Stimulated activated CD8-positive, alpha-beta memory T cell treated with anti-CD3 and anti-CD28 coated beads, Interleukin-12 subunit alpha, Interleukin-12 subunit beta, amount 100 ng/mL, for 1 hour (primary cell): ENCODE measurements at places on chromosomes 2 and 18.
A peak's percentile ranks its signal among the peaks of the same experiment; 100 is the strongest.

DNA sequence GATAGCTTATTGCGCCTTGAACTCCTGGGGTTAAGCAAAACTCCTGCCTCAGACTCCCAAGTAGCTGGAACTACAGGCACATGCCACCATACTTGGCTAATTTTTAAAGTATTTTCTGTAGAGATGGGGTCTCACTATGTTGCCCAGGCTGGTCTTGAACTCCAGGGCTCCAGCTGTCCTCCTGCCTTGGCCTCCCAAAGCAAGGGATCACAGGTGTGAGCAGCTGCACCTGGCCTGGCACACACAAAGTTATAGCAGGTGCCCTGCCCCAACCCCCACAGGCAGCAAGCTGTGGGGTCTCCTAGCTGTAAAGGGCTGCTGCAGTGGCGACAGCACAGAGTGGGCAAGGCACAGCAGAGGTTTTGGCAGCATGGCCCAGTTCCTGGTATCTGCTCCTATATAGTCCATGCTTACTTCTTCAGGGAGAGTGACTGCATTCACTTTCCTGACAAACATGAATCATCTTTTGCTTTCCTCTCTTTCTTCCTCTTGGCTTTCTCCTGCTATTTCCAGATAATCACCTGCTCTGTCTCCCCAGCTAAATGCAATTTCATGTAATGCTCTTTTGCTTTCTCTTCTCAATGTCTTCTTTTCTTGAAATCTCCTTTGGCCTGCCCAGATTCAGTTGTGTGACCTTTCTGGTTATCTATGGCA, 27.3 kb upstream of the METAP1D start:
- no peak for DNase-seq

- DNase-seq, result no peak
These were observed 31.8 kb upstream of the TMEM131 start for GRCh38 chr2:98027538-98027937.

DNA sequence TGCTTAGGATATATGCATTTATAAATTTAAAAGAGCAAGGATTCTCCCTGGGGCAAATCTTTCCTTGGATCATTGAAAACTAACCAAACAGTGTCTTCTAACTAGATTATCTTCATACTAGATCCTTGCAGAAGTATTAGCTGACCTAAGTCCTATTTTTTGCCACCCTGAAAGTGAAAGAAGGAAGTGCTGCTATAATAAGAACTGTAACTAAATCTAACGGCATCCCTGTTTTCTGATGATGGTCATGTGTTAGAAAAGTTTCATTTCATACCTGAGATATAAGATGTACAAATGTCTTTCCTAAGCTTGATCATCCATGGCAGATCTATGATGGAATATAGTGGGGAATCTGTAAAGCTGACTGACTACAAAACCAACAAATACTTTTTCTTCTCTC, 102.7 kb downstream of the MAP2 start:
- DNase-seq, result no peak

- no peak for DNase-seq
These were observed 678 bp upstream of the ZNF24 start for GRCh38 chr18:35344736-35345459.

DNA sequence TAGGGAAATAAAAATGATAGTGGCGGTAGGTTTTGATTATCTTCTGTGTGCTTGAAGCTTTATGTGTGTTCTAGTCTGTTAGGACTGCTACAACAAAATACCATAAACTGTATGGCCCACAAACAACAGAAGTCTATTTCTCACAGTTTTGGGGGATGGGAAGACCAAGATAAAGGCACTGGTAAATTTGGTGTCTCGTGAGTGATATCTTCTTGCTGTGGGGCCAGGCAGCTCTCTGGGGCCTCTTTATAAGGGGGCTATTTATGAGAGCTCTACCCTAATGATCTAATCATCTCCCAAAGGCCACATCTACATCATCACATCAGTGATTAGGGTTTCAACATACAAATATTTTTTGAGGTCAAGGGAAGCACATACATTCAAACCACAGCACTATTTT, 86.8 kb upstream of the SPHKAP start:
- no peak for DNase-seq

DNA sequence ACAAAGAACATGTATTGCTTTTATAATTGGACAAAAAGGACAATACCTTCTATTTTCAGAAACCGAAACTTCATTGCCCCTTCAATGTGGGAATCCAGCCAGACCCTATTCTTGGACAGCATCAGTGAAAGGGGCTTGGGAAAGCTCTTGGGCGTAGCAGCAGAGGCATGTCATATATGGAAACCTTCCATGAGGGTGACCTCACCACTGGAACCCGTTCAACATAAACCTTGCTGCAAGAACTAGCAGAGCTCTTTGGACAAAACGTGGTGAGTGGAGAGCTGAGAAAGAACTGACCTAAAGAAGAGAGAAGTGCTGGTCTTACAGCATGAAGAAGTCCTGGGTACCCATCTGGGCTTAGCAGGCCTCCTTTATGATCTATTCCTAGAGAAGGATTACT, 22.7 kb upstream of the ACTG2 start:
- no peak for DNase-seq

DNA sequence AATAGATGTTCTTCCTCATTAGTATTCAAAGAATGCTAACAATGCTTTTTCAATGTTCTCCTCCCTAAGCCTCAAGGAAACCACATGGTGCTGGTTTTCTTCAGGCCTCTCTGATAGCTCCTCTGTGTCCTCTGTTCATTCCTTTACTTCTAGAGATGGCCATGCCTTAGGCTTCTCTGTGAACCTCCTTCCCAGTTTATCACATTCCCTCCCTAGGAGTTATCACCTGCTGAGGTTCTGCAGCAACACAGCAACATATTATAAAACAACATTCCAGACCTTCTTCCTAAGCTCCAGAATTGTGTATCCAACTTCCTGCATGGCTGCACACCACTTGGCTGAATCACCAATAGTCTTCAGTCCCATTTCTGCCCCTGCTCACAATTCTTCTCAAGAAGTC, 325.5 kb downstream of the IRS1 start:
- DNase-seq, result no peak

GRCh38 chr2:152467677-152468410, 132.9 kb downstream of the FMNL2 start:
- DNase-seq, result no peak

GRCh38 chr2:218878486-218878885, 2.2 kb upstream of the WNT10A start:
- no peak for DNase-seq

DNA sequence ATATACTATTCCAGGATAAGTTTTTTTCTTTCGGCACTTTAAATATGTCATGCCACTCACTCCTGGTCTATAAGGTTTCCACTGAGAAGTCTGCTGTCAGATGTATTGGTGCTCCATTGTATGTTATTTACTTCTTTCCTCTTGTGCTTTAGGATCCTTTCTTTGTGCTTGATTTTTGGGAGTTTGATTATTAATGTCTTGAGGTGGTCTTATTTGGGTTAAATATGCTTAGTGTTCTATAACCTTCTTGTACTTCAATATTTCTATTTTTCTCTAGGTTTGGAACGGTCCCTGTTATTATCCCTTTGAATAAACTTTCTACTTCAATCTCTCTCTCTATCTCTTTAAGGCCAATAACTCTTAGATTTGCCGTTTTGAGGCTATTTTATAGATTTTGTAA, 28.3 kb downstream of the STPG4 start:
- DNase-seq, result no peak

GRCh38 chr2:24683408-24683807, 109.8 kb downstream of the PTRHD1 start:
- DNase-seq, result no peak

- DNase-seq, result no peak
These were observed 344.9 kb downstream of the TSN start for GRCh38 chr2:122100346-122100745.

DNA sequence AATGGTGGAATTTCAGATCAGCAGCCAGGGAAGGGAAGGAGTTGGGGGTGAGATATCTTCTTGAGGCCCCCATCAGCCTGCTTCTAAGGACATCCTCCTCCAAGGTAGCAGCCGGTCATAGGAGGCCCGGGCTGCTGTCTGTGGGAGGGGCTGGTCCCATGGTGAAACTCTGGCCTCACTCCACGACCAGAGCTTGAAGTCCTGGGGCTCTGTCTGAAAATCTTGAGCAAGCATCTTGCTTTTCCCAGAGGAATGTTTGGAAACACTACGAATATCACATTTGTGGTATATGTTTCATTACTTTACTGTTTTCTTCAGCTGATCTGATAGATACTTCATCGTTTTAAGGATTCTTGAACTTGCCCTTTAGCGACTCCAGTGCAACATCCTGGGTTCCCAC, 103.7 kb downstream of the CTAGE1 start:
- DNase-seq, result no peak

- DNase-seq, result peak; percentile 1
These were observed 447 bp downstream of the RETSAT start for GRCh38 chr2:85353876-85354285.

DNA sequence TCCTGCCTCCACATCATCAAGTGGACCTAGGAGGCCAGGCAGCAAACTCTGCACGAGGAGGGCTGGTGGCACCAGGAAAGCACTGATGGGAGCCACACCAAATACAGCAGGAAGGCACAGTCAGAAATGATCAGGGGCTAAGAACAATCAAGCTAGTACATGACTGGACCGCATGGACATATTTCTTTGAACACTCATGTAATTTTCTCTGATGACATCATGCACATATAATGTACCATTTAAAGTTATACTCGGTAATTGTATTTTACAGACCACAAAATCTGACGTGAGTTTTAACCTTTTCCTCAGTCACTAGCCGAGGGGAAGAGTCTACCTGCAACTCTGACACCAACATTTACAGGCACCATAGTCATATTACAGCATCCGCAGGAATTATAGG, 76.7 kb downstream of the XDH start:
- DNase-seq, result no peak

DNA sequence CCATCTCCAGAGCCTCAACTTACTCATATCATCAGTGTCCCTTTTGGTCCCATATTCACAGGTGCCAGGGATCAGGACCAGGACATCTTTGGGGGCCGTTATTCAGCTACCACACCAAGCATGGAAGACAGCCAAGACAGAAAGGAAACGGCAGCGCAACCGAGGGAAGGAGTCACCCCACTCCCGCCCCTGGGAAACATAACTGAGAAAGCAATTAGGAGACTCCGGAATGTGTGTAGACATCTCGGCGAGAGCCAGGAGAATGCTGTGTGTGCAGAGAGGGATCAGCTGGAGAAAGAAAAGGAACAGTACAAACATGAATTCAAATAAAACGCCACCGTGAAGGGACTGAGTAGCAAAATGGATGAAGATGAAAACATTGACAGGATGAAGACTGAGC, 13.4 kb upstream of the BOK start:
- DNase-seq, result no peak

DNA sequence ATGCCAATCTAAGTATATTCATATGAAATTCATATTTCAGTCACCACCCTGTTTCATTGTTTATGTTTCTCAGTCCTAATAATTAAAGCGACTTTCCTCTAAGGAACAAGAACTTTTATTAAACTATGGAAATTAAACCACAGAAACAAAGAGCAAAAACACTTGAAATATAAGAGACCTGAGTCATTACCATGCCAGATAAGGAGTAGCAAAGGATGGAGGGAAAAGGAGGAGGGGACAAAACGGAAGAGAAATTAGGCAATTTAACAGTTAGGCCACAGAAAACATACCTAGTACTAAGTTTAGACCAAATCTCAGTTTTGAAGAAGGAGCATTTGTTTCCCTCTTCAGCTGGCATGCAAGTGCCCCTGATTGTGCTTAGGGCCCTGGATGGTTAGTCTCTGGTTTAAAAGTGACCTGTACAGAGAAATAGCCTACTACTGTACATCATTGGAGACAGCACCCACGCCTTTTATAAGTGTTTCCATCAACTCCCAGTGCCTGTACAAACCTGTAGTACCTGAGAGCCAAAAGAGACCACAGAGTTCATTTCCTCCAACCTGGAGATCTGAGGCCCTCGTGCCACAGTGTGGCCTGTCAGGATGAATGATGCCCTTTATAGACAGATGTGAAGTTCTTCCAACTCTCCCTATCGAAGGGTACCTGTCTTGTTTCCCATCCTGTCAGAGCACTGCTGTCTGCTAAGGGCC, 74.5 kb downstream of the SPATS2L start:
- DNase-seq, result no peak

DNA sequence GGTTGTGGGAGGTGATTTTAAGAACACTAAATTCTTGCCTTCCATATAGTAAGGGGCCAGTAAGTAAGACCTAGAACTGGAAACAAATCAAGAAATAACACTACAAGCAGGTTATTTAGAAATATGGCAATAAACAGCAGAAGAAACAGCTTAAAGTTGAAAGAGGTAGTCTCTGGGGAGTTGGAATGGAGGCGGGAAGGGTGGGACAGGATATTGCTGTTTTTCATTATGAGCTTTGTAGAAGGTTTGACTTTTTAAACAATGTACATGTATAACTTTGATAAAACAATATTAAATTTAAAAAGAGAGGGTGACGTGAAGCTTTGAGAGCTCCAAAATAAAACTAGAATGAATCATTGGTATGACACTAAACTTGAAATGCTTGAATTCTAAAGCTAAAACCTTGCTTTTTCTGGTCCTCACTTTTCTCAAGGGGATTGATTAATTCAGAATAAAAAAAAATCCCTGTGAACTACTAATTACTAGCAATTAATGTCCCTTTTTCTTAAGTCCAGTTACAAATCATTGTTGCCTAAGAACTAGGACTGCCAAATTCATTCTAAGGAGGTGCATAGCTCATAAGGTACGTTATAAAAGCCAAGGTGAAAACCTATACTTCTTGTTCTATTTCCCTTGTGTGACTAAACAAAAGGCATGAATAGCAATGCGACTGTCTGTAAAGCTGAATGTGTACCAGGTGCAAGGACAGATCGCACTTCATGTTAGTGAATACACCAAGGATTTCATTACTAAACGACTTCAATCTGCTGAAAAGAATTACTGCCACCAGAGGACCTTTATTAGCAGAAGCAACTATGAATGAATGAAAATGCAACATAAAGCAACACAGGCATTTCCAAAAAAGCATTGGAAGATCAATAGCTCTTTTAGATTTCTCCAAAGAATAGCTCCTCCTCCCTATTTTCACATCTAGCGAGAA, 177.5 kb downstream of the RBM43 start:
- no peak for DNase-seq

GRCh38 chr2:177129610-177130009, 83.0 kb upstream of the HNRNPA3 start:
- DNase-seq, result no peak

GRCh38 chr2:164651361-164651760, 30.1 kb upstream of the GRB14 start:
- DNase-seq, result no peak

DNA sequence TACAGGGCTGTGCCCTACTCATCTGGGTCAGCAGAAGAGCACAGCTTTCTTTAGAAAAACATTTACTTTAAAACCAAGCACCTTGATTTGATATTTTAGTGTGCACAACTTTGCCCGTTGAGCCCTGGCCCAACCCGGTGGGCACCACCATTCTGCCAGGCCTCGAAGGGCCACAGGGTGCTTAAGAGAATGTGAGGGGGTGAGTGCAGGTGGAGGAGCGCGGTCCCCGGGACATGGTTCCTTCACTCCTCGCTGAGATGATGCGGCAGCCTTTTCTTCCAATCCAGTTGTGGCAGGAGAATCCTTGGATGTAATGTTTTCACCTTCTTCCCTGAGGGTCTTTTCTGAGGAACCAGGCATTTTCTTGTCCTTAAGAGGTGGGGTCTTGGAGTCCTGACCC, 119.0 kb downstream of the RPIA start:
- DNase-seq, result no peak

- no peak for DNase-seq
These were observed 626.2 kb upstream of the LRRTM1 start for GRCh38 chr2:80930777-80931176.

- DNase-seq, result no peak
These were observed 38.7 kb upstream of the GLS start for GRCh38 chr2:190841707-190842505.

GRCh38 chr2:239499726-239500573, 99.1 kb upstream of the HDAC4 start:
- no peak for DNase-seq
